Activated T-helper 17 cell treated with anti-CD3 and anti-CD28 coated beads, Interleukin-2, amount 50 U/mL, for 72 hours (primary cell): ENCODE measurements at places on chromosomes 2 and 18. TPM values are rescaled to one million over a fixed set of nuclear protein-coding genes. Genes with fewer than 3 reads are reported as not detected.

DNA sequence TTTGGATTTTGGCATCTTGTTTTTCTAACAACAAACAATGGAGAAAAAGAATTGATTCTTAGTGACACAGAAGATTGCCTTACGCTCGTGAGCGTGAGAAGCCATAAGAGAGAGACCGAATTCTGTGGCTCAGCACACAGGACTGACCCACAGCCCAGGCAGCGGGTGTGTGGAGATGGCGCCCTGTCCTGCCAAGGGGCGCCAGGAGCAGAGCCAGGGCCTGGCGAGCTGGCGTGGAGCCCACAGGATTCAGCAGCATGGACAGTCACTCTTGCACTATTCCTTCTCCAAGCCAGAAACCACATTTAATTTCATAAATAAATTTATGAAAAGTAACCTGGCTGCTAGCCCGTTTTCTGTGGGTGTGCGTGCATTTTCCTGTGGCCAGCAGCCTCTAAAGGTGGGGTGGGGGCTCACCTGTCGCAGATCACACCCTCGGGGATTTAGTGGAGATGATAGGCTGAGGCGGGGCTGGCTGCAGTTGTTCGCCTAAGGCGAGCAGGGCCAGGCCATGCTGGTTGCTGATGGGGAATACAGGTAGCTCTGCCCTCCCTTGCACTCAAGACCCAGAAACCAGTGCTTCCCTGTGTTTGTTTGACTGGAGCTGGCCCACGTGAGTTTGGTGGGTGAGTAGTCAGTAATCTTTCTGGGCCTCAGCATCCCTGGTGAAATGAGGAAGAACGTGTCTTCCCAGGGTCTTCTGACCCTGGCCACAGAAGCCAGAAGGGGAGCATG is 46.2 kb downstream of the FAM168B start:
- ATAC-seq, result no peak

Gene DSC2
- total RNA-seq, result not detected

Gene IL1F10
- not detected for total RNA-seq

Gene PRLH
- total RNA-seq, result not detected

Gene TCF7L1
- total RNA-seq, result not detected

Gene PRSS56
- total RNA-seq, result not detected

Gene ALKAL2
- total RNA-seq, result not detected
